ENCODE measurements at places on chromosomes 6 and 20. TPM values are rescaled to one million over a fixed set of nuclear protein-coding genes. Genes with fewer than 3 reads are reported as not detected.

DNA sequence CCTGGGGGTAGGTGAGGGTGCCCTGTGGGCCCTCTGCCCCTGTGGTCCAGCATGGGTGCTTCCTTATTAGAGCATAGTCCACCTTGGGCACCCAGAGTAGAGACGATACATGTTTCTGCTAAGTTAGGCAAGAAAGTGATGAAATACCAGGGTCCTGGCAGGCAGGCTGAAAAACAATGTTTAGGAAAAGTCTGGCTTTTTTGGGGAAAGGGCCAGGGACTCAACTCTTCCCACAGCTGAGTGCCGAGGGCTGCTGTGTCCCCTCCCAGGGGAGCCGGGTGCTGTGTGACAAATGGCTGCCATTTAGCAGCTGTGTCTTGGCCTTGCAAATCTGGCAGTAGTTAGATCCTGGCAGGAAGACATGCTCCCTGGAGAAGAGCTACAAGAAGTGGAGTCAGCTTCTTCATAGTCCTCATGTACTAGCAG is 61.5 kb downstream of the RREB1 start:
- no peak for DNase-seq
- peak overlapping the region; percentile 77 for H3K27ac ChIP-seq
- no peaks in the 10 kb centered on the region for H3K27me3 ChIP-seq
- no peak overlapping the region for H3K4me3 ChIP-seq

DNA sequence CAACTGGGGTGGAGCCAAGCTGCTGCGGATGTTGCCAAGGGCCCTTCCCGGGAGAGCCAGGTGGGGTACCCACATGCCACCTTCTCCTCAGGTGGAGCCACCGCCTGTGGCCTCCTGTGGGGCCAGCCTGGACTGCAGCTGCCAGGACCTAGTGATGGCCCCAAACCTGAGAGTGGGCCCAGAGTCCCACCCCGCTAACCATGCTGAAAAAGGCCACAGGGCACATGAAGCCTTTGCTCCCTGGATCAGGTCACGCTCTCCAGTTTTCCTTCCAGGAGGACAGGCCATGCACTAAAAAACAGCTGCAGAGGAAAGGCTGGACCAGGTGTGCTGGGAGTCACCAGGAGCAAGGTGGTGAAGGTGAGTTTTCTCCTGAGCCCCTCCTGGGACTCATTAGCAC is 73.9 kb upstream of the SLC22A16 start:
- H3K4me3 ChIP-seq = no peak overlapping the region
- H3K27ac ChIP-seq = no peak overlapping the region
- H3K4me1 ChIP-seq = no peaks in the 10 kb centered on the region
- DNase-seq = no peak
- H3K27me3 ChIP-seq = no peaks in the 10 kb centered on the region

DNA sequence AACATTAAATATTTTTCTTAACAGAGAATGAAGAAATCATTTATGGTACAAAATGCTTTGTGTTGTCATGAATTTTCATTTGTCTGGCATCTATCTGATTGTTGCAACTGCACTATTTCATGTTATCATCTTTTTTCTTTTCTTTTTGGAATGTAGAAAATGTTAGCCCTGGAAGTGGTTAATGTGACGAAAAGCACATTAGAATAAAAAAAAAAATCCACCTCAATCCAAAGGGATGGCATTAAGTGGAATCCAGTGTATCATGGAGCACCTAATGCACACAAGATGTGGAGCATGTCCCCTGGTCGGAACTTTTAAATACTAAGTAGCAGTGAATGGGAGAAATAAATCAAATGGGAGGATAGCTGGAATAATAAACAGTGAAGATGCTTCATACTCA is 172.9 kb upstream of the MCHR2 start:
- no peaks in the 10 kb centered on the region for H3K36me3 ChIP-seq
- DNase-seq = no peak
- no peak overlapping the region for H3K4me3 ChIP-seq

DNA sequence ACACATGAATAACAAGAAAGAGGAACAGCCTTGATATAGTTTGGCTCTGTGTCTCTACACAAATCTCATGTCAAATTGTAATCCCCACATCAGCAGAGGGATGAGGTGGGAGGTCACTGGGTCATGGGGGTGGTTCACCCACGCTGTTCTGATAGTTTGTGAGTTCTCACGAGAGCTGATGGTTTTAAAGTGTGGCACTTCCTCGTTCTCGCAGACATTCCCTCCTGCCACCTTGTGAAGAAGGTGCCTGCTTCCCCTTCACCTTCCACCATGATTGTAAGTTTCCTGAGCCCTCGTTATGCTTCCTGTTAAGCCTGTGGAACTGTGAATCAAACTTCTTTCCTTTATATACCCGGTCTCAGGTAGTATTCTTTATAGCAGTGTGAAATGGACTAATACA is 13.1 kb downstream of the SRPK1 start:
- no peak overlapping the region for H3K4me3 ChIP-seq
- peaks cover 84% of the 10 kb centered on the region for H3K36me3 ChIP-seq
- H3K27ac ChIP-seq = peak overlapping the region; percentile 31
- no peaks in the 10 kb centered on the region for H3K4me1 ChIP-seq

DNA sequence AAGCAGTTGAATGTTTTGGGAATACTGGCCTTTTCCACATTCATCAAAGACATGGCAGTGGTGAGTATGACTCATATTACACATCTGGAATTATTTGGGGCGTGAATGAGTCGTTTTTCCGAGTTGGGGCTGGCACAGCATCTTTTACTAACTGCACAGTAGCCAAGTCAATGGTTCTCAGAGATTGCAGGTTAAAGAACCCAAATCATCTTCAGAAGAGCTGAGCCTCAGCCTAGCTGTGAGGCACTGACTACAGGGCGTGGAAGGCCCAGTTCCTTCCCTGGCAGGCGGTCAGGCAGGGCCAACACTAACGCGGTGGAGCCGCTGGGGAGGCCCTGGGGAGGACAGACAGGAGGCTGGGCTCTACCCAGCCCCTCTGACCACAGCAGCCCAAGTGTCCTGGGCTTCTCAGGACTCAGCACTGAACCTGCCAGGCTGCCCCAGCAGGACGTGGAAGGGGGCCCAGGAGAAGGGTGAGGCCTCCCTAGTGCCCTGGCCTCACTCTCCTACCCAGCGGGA is 20.1 kb upstream of the HELZ2 start:
- DNase-seq = no peak
- H3K27ac ChIP-seq = no peak overlapping the region
- no peaks in the 10 kb centered on the region for H3K4me1 ChIP-seq

GRCh38 chr6:44036196-44036595 is 91.1 kb downstream of the MRPL14 start:
- no peaks in the 10 kb centered on the region for H3K36me3 ChIP-seq
- peaks cover 40% of the 10 kb centered on the region for H3K4me1 ChIP-seq
- H3K27me3 ChIP-seq = peaks cover 1% of the 10 kb centered on the region

DNA sequence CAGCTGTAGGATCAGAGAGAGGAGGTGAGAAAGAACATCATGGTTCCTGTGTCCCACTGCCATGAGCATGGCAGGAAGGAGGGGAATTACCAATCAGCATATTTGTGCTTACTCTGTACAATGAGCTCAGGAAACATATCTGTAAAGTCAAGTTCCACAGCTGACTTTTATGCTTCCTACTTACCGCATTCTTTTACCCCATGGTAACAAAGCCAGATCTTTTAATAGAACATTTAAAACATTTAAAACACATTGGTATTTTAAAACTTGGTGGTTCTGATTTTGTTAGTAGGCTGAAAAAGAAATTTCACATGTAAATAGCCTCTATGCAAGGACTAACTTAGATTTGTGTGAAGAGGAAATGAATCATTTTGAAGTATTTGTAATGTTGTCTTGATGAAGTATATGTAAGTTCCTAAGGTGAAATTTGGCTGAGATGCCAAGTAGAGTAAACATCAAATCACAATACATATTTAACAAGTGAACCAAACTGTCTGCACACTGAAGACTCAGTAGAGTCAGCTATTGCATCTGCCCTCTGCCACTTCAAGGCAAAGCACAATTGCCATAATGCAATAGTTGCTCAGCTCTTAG is 114.7 kb downstream of the GJA10 start:
- no peaks in the 10 kb centered on the region for H3K36me3 ChIP-seq
- H3K27ac ChIP-seq = no peak overlapping the region
- no peaks in the 10 kb centered on the region for H3K27me3 ChIP-seq

DNA sequence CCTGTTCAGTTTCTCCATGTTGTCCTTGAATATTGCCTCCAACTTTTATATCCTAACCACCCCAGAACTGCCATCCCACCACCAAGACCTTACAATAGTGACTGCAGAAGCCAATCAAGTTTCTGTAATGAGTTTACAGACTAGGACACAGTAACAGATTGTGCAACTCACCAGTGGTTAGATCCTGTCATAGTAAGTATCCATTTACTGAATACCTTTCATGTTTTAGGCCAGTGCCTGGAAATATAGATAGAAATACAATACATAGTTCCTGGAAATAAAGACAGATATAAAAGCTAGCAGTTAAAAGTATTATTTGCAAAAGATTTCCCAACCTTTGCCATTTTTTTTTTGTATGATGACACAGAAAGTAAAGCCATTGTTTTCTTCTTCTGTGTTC is 471.8 kb upstream of the BTBD3 start:
- DNase-seq = no peak
- H3K4me1 ChIP-seq = no peaks in the 10 kb centered on the region
- H3K27ac ChIP-seq = no peak overlapping the region
- no peak overlapping the region for H3K4me3 ChIP-seq
- no peaks in the 10 kb centered on the region for H3K36me3 ChIP-seq

GRCh38 chr6:13297391-13297790 is 30.9 kb downstream of the TBC1D7 start:
- peaks cover 14% of the 10 kb centered on the region for H3K4me1 ChIP-seq
- DNase-seq = no peak
- H3K27me3 ChIP-seq = no peaks in the 10 kb centered on the region
- no peak overlapping the region for H3K4me3 ChIP-seq

GRCh38 chr20:54469293-54469692 is 6.1 kb upstream of the DOK5 start:
- DNase-seq = no peak
- no peaks in the 10 kb centered on the region for H3K36me3 ChIP-seq
- no peak overlapping the region for H3K27ac ChIP-seq
- no peaks in the 10 kb centered on the region for H3K4me1 ChIP-seq
- no peak overlapping the region for H3K4me3 ChIP-seq

GRCh38 chr6:6711031-6711785 is 122.7 kb downstream of the LY86 start:
- DNase-seq = no peak
- peak overlapping the region; percentile 97 for H3K27ac ChIP-seq
- no peaks in the 10 kb centered on the region for H3K27me3 ChIP-seq
- H3K4me1 ChIP-seq = peaks cover 76% of the 10 kb centered on the region

DNA sequence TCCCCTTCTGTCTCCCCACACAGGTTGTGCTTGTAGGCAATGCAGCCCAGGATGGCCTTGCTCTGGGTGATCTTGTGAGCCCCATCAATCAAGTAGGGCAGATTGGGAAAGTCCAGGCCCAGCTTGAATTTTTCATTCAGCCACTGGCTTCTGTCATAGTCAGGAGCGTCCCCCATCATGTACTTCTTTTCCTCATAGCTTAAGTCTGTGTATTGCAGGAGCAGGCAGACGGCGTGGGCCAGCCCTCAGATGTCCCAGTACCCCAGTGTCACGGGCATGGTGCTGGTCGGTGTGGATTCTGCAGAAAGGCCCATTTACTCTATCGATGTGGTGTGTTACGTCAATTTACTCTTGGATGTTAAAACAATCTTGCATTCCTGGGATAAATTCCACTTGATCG is 40.1 kb upstream of the SLC16A10 start:
- H3K4me3 ChIP-seq = no peak overlapping the region
- no peak overlapping the region for H3K27ac ChIP-seq
- H3K36me3 ChIP-seq = no peaks in the 10 kb centered on the region

DNA sequence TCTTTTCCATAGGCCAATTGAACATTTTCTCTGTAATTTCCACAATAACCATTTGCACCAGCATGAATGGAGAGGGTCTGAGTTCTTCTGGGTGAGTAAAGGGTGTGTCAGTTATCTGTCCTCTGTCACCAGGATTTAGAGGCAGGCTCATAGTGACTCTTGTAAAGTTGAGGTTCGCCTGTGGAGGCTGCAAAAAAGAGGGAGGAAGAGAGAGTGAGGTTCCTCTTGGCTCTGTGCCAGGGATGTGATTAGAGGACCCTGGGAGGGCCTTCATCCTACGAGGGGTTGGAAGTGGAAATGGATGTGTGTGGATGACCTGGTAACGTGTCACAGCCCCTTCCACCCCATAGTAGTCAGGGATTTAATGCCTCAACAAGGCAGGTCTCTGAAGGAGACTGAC is 242.0 kb downstream of the ESR1 start:
- H3K36me3 ChIP-seq = no peaks in the 10 kb centered on the region
- peak; percentile 10 for DNase-seq
- H3K27ac ChIP-seq = no peak overlapping the region

DNA sequence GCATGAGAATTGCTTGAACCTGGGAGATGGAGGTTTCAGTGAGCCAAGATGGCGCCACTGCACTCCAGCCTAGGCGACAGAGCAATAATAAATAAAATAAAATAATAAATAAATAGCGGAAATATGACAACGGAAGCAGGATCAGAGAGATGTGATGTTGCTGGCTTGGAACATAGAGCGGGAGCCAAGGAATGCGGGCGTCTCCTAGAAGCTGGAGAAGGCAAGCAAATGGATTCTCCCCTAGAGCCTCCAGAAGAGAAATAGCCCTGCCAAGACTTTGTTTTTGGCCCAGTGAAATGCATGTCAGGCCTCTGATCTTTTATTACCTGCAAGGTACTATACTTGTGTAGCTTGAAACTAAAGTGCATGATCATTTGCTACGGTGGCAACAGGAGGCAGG is 12.4 kb downstream of the KIAA1755 start:
- no peak overlapping the region for H3K4me3 ChIP-seq
- H3K27ac ChIP-seq = no peak overlapping the region

GRCh38 chr6:161195386-161195785 is 78.5 kb downstream of the AGPAT4 start:
- DNase-seq = no peak
- peaks cover 28% of the 10 kb centered on the region for H3K4me1 ChIP-seq

- no peak for DNase-seq
- H3K4me1 ChIP-seq = peaks cover 24% of the 10 kb centered on the region
- no peaks in the 10 kb centered on the region for H3K27me3 ChIP-seq
- no peak overlapping the region for H3K4me3 ChIP-seq
- H3K36me3 ChIP-seq = no peaks in the 10 kb centered on the region
- H3K27ac ChIP-seq = no peak overlapping the region
Measured at GRCh38 chr6:11766589-11767450, 11.8 kb downstream of the ADTRP start.

GRCh38 chr6:106537662-106538061 is 91.6 kb downstream of the RTN4IP1 start:
- peaks cover 73% of the 10 kb centered on the region for H3K4me1 ChIP-seq
- no peaks in the 10 kb centered on the region for H3K27me3 ChIP-seq
- H3K4me3 ChIP-seq = no peak overlapping the region
- no peak for DNase-seq
- H3K27ac ChIP-seq = peak overlapping the region; percentile 12

Gene ASIP
- polyA plus RNA-seq = 0.40 TPM

Gene HLA-DMB
- polyA plus RNA-seq = 510 TPM

Gene GMDS
- polyA plus RNA-seq = 19.9 TPM

Gene SCRT2
- polyA plus RNA-seq = not detected

Gene FHL5
- polyA plus RNA-seq = not detected

Gene HLA-DQA1
- polyA plus RNA-seq = 191 TPM

Gene CAP2
- not detected for polyA plus RNA-seq

Gene NOL4L
- polyA plus RNA-seq = 30.9 TPM

Data from CD14-positive monocyte (primary cell).